Breast epithelium (tissue), 4 donors: ENCODE measurements at places on chromosomes 1 and 21.

DNA sequence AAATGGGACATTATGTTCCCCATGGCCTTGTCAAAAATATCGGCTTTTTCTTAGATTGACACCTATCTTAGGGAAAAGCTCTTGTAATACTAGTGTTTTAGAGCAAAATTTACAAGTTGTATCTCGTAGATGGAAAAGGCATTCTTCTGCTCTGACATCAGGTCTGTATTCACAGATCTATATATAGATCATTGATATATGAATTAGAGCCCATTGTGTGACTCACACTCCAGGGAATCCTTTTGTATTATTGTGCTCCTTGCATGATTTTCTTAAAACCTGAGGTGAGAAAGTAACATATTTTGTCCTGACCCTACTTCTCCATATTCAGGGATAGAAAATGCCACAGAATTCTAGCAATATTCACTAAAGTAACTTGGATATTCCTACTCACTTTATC is 1160.8 kb upstream of the B3GALT2 start:
- no peak overlapping the region for H3K27ac ChIP-seq
- no peaks in the 10 kb centered on the region for H3K27me3 ChIP-seq
- H3K36me3 ChIP-seq = no peaks in the 10 kb centered on the region
- H3K4me1 ChIP-seq = no peaks in the 10 kb centered on the region

GRCh38 chr1:7526196-7526866 is 244.8 kb upstream of the VAMP3 start:
- H3K4me1 ChIP-seq = no peaks in the 10 kb centered on the region
- no peaks in the 10 kb centered on the region for H3K27me3 ChIP-seq
- no peaks in the 10 kb centered on the region for H3K36me3 ChIP-seq
- DNase-seq = no peak
- H3K27ac ChIP-seq = no peak overlapping the region

GRCh38 chr1:208025031-208025430 is 114.1 kb upstream of the CD34 start:
- H3K27ac ChIP-seq = no peak overlapping the region
- no peaks in the 10 kb centered on the region for H3K27me3 ChIP-seq
- no peak for DNase-seq
- no peaks in the 10 kb centered on the region for H3K36me3 ChIP-seq

DNA sequence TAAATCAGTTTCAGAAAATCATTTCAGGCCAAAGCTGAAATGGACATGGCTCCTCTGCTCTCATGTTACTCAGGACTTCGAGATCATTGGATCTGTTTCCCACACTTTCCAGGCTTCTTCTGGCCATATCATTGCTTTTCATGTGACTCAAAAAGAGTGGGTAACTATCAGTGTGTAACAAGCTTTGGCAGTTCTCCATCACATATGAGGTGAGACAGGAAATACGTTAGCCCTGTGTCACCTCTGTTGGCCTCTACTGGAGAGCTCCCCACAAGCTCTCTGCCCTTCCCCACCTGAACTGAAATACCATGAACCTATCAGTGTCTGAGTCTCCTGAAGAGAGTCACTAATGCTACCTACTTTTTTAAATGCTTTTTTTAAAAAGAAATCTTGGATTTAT is 128.2 kb downstream of the LBR start:
- no peaks in the 10 kb centered on the region for H3K27me3 ChIP-seq
- no peak overlapping the region for H3K4me3 ChIP-seq
- no peak for DNase-seq
- H3K4me1 ChIP-seq = no peaks in the 10 kb centered on the region
- no peaks in the 10 kb centered on the region for H3K36me3 ChIP-seq
